ENCODE measurements at places on chromosomes 2 and 18. TPM values are rescaled to one million over a fixed set of nuclear protein-coding genes. Genes with fewer than 3 reads are reported as not detected.

The IL1RL2 gene
- polyA plus RNA-seq: not detected

The SLC35F6 gene
- polyA plus RNA-seq: 7.3 TPM

The GPR35 gene
- polyA plus RNA-seq: not detected

The PKDCC gene
- polyA plus RNA-seq: not detected

DNA sequence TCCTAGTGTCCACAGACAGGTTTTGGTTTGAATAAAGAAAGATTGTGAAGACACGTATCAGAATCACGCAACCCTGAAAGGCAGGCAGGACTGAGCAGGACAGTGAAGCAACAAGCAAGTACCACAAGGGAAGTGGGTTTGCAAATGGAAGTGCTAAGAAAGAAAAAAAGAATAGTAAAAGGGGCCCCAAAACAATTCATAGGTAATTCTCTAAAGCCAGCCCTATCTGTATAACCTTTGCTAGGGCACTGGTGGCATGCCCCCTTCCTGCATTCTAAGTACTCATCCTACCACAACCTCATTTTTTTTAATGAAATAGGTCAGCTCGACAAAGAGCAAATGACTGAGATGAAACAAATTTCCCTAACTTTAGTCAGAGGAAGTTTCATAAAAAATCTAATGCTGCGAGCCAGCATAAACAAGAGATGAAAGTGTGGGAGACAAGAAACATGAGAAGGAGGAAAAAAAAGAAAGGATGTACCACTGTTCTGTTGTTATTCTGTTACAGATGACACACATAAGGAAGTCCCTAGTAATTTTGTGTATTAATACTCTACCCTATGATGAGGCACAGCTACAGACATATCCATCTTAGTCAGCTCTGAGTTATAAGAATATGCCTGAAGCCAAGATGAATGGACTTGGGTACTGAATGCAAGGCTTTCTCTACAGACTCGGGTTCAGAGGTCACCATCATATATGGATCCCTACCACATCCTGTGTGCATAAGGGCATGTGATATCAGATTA lies 32.2 kb downstream of the IKZF2 start:
- H3K4me3 ChIP-seq: peak overlapping the region; percentile 75
- peaks cover 98% of the 10 kb centered on the region for H3K4me1 ChIP-seq
- H3K27ac ChIP-seq: peak overlapping the region; percentile 96
- H3K36me3 ChIP-seq: peaks cover 4% of the 10 kb centered on the region

DNA sequence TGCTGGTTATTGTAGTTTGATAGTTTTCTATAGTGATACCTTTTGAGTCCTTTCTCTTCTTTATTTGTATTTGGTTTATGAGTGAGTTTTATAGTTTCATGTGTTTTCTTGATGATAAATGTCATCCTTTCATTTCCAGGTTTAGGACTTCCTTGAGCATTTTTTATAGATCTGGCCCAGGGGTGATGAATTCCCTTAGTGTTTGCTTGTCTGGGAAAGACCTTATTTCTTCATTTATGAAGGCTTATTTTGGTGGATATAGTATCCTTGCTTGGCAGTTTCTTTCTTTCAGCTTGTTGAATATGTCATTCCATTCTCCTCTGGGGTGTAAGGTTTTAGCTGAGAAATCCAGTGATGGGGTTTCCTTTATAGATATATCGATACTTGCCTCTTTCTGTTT lies 53.9 kb downstream of the OTX1 start:
- no peaks in the 10 kb centered on the region for H3K4me1 ChIP-seq
- H3K27ac ChIP-seq: no peak overlapping the region
- H3K4me3 ChIP-seq: no peak overlapping the region
- DNase-seq: no peak
- peaks cover 7% of the 10 kb centered on the region for H3K27me3 ChIP-seq
- H3K36me3 ChIP-seq: no peaks in the 10 kb centered on the region

- no peak overlapping the region for H3K27ac ChIP-seq
- H3K27me3 ChIP-seq: no peaks in the 10 kb centered on the region
- no peaks in the 10 kb centered on the region for H3K4me1 ChIP-seq
- no peaks in the 10 kb centered on the region for H3K36me3 ChIP-seq
These were observed 94.0 kb upstream of the ANKRD30BL start for GRCh38 chr2:132255714-132256113.

DNA sequence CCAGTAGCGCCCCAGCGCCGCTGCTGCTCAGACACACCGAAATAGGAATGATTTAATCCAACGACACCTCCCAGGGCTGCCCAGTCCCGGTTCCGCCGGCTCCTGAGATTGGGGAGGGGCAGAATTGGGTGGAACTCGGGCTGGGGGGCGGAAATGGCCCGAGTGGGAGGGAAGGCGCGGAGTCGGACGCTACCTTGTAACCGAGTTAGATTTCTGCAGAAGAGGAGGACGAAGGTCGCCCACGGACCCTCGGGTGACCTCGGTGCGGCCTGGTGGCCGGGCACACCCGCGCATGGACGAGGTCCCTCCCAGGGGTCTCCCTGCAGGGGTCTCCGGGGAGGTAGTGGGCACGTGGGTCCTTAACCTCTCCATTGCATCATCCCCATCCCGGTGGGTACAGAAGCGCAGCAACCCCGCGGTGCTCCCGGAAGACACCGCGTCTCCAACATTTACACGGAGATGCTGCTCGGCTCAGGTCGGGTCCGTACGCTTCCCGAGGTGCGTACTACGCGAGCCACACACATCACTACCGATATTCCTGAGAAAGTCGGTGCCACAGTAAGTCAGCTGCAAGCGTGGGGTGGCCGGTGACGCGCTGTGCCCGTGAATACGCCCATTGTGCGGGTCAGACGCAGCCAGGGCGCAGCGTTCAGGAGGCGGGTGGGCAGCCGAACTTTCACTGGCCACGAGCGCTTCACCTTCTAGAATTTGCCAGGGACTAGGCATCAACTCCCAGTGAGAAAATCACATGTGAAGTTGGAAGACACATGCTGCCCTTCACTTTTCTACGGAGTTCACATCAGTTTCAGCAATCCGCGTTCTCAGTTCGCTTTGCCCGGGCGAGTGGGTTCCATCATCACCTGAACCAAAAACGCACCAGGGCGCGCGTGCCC lies 3.0 kb downstream of the ZNF516 start:
- H3K36me3 ChIP-seq: no peaks in the 10 kb centered on the region
- H3K27ac ChIP-seq: peak overlapping the region; percentile 91
- no peak for DNase-seq
- peaks cover 50% of the 10 kb centered on the region for H3K4me1 ChIP-seq

GRCh38 chr2:121408641-121409040 lies 122.0 kb upstream of the RNU4ATAC start:
- no peaks in the 10 kb centered on the region for H3K27me3 ChIP-seq
- peak overlapping the region; percentile 12 for H3K27ac ChIP-seq
- H3K36me3 ChIP-seq: no peaks in the 10 kb centered on the region

- H3K27ac ChIP-seq: peak overlapping the region; percentile 59
- H3K4me1 ChIP-seq: peaks cover 24% of the 10 kb centered on the region
- H3K36me3 ChIP-seq: peaks cover 1% of the 10 kb centered on the region
- DNase-seq: peak; percentile 49
- peak overlapping the region; percentile 77 for H3K4me3 ChIP-seq
These were observed 83.3 kb upstream of the POMC start for GRCh38 chr2:25251422-25252273.

DNA sequence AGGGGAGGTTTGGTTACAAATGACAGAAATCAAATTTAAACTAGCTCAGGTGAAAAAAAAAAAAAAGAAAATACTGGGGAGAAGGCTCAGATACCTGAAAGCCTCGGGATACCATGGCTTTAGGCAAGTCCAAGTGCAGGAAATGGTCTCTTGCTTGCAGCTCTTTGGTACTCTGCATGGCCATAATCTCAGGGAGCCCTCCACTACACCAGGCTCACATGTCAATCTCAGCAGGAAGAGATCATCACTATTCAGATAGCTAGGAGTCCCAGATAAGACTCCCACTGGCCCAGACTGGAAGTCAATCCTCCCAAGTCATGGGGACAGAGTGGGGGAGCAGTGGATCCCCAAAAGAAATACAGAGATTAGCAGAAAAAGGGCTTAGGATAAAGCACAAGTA lies 64.8 kb upstream of the RALBP1 start:
- no peaks in the 10 kb centered on the region for H3K4me1 ChIP-seq
- no peaks in the 10 kb centered on the region for H3K36me3 ChIP-seq
- H3K27me3 ChIP-seq: peaks cover 5% of the 10 kb centered on the region
- DNase-seq: no peak
- no peak overlapping the region for H3K4me3 ChIP-seq

GRCh38 chr2:54189539-54189938 lies 66.5 kb downstream of the TSPYL6 start:
- H3K4me3 ChIP-seq: no peak overlapping the region
- H3K36me3 ChIP-seq: peaks cover 10% of the 10 kb centered on the region
- peaks cover 2% of the 10 kb centered on the region for H3K27me3 ChIP-seq
- no peaks in the 10 kb centered on the region for H3K4me1 ChIP-seq
- H3K27ac ChIP-seq: no peak overlapping the region
- no peak for DNase-seq

DNA sequence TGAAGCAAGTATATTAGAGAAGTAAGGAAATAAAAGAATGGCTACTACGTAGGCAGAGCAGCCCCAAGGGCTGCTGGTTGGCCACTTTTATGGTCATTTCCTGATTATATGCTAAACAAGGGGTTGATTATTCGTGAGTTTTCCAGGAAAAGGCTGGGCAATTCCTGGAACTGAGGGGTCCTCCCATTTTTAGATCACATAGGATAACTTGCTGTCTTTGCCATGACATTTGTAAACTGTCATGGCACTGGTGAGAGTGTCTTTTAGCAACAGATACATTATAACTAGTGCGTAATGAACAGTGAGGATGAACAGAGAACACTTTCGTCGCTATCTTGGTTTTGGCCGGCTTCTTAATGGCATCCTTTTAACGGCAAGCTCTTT lies 2.6 kb upstream of the UBE2F start:
- no peak for DNase-seq
- H3K27me3 ChIP-seq: peaks cover 18% of the 10 kb centered on the region
- H3K4me1 ChIP-seq: peaks cover 17% of the 10 kb centered on the region
- H3K27ac ChIP-seq: no peak overlapping the region

DNA sequence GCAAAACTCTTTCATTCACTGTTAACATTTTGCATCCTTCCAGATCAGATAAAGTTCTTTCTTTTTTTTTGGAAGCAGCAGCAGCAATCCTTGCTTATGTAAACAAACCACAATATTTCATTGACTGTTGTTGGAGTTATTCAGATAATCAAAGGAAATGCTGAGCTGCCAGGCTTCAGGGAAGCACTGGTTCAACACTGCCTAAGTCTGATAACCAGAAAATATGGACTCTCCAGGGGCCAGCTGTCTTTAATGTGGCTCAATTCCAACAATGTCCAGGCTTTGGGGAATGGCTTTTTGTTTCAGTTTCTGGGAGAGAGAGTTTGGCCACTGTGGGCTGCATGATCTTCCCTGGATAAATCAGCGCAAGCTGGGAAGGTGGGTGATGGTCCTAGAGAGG lies 354.3 kb downstream of the AKAIN1 start:
- DNase-seq: no peak
- no peaks in the 10 kb centered on the region for H3K4me1 ChIP-seq
- no peaks in the 10 kb centered on the region for H3K27me3 ChIP-seq

- no peak for DNase-seq
- H3K4me3 ChIP-seq: no peak overlapping the region
- H3K4me1 ChIP-seq: peaks cover 9% of the 10 kb centered on the region
- no peak overlapping the region for H3K27ac ChIP-seq
These were observed 210.7 kb upstream of the COPS8 start for GRCh38 chr2:236874866-236875481.
